ENCODE measurements at places on chromosomes 1 and 21.
A peak's percentile ranks its signal among the peaks of the same experiment; 100 is the strongest.

DNA sequence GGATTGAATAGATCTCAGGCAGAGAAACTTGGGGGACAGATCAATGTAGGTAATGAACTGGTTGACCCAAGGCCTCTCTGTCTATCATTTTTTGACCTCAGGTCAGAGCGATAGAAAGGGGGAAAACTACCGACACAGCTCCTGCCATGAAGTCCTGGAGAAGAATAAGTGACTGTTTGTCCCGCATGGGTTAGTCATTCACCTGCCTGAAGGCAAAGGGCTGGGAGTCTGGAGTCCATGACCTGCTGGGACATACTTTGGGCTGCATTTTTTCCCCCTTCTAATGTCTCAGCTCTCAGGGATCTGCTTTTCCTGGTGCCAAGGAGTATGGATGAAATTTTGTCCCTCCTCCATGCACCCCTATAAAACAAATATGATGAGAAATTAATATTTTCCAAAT, 1.6 kb upstream of the ROR1 start:
- DNase-seq = no peak

GRCh38 chr1:160971618-160972056, 17.0 kb upstream of the ITLN2 start:
- no peak for DNase-seq

DNA sequence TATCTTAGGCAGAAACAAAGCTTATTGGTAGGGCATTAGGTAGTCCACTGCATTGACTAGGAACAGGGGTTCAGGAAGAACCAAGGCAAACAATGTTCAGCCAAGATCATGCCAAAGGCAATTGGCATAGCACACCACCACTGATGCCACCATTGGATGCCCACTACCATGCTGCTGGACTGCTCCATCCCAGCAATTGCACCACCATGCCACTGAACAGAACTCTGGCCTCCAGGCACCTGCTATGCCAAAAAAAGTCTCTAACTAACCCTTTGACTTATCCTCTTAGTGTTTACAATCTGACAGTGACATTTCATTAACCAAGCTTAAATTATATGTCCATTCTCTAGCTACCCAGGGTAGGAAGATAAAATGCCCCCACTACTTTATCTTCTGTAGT, 509.6 kb upstream of the CAMK1G start:
- DNase-seq = no peak

- no peak for DNase-seq
Observed at GRCh38 chr1:116311193-116311592, 61.9 kb upstream of the ATP1A1 start.

- no peak for DNase-seq
Observed at GRCh38 chr1:217881607-217882332, 250.6 kb downstream of the SPATA17 start.

- no peak for DNase-seq
Observed at GRCh38 chr1:48775831-48776392, 779 bp downstream of the BEND5 start.

DNA sequence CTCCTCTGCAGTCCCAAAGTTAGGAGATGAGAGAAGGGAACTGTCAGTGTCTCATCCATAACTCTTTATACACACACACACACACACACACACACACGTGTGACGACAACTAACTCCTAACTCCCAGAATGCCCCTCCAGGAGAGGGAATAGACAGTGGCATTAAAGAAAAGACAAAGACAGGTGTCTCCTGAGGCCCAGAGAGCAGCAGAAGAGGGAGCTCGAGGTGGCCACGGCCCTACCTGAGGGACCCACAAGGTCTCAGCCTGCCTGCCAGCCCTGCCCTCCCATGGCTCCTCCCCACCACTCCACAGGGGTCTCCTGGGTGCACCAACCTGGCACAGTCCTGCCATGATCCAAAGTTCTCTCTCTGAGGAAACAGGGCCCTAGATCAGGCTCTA, 1.6 kb upstream of the PHLDA3 start:
- no peak for DNase-seq

DNA sequence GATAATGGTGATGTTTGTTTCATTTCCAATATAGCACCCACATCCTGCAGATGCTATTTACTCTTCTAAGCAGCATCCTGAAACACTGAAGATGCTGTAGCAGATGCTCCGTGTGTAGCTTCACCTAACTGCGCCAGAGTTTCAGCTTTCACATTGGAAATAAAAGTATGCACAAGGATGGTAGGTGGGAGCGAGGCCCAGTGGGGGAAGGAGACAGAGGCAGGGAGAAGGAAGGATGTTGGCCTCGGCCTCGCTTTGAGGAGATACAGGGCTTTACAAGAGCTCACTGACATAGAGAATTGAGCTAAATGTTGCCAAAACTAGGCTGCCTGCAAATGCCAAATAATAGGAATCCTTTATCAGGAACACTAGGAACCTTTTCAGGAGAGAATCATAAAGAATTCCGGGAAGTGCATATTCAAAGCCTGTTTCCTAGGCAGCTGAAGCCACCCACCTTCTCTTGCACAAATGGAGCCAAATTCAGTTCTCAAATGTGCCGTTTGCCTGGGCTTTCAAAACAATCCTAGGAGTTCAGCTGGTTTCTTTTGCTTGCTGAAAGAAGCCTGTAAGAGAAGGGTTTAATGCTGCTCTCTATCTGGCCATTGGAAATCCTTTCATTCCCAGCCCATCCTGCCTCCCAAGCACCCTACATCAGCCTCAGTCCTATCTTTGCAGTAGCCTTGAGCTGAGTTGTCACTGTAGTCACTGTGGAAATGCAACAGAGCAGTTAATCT, 135.4 kb upstream of the ATP1B1 start:
- DNase-seq = no peak

GRCh38 chr1:9238134-9238533, 3.6 kb downstream of the H6PD start:
- DNase-seq = no peak

- DNase-seq = no peak
Observed at GRCh38 chr1:9400425-9401079, 107.9 kb downstream of the SPSB1 start.

DNA sequence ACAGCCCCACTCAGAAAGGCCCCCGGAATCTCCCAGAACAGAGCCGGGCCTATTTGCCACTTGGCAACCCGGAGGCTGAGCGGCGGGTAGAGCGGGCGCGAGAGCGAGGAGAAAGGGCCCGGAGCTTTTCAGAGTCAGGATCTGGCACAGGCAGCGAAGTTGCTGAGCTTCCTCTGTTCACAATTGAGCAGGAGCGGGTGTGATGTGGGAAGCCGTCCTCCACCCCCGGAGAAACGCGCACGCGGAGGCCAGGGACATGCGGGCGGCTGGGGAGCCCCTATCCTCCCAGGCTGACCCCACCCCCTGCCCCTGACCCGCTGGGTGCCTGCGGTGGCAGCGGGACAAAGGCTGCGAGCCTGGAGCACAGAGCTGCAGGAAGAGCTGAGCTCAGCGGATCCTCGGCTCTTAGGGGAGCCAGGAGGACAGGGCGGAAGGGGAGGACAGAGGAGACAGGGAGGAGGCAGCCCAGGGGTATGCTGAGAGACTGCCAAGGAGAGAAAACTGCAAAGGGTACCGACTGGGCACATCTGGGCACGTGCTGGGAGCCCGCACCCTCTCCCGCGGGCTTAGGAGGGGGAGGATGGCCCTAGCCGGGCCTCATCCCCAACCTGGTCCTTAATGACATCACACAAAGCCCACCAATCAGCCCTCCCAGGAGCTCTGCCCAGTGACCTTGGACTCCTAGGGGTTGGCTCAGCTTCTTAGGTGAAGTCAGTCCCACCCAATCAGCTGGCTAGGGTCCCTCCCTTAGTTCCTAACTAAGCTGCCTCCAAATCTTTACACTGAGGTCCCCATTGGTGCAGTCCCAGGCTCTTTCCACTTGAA, 9.3 kb downstream of the KIF21B start:
- no peak for DNase-seq

DNA sequence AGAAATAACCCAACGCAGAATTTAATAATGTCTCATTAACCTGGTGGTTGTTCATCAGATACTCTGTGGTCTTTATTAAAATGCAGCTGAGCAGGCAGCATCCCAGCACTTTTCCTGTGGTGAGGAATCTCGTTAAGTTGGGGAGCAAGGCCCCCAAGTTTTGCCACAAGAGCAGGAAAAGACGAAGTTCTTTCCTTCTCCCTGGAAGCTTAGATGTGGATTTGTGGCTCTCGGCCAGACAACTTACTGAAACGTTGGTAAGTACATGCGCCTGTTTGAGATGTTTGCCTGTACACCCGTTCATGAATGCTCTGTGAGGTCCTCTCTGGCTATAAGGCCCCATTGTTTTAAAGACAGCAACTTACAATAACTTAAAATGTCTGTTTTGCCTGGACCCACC, 34.3 kb upstream of the PDE9A start:
- no peak for DNase-seq

GRCh38 chr21:45719177-45719802, 75.8 kb downstream of the PCBP3 start:
- no peak for DNase-seq

- DNase-seq = no peak
Observed at GRCh38 chr21:16978309-16978895, 534.4 kb upstream of the CXADR start.

GRCh38 chr1:201397675-201398074, 1.4 kb downstream of the LAD1 start:
- DNase-seq = no peak

GRCh38 chr1:19232524-19232846, 18.8 kb downstream of the EMC1 start:
- no peak for DNase-seq

- no peak for DNase-seq
Observed at GRCh38 chr1:27397110-27397509, 4.7 kb downstream of the GPR3 start.

GRCh38 chr1:62841587-62842169, 57.7 kb downstream of the ATG4C start:
- DNase-seq = peak; percentile 44
